ENCODE measurements at places on chromosomes 5 and 9.

DNA sequence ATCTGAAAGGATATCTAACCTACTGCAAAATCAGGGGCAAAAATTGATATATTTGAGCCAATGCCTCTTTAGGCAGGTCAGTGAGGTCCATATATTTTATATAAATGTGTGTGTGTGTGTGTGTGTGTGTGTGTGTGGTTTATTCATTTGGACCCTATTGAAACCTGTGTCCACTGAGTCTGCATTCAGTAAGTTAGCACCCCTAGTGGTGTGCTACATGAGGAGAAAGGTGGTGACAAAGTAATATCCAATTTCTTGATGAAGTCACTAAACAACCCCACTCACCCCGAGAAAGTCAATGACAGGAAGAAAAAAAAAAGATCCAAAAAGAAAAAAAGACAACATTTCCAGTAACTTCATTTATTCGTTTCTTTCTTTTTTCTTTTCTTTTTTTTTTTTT is 4.1 kb downstream of the FBXW11 start:
- DNase-seq = no peak

DNA sequence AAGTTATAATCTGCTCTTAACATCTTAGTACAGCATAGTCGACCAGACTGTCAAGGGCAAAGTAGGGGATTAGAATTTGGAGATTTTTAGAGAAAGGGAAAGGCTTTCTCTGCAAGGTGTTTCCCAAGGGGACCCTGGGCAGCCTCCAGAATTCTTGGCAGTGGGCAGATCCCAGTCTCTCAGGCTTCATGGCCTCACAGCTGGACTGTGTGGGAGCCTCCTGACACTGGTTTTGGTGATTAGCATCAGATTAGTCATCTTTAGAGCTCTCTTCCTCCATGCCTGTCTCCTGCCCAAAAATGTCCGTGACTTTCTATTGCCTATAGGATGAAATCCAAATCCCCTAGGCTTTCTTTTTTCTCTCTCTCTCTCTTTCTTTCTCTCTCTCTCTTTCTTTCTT is 370.7 kb downstream of the ZSWIM6 start:
- DNase-seq = no peak

- no peak for DNase-seq
These were observed 115.8 kb downstream of the DRD1 start for GRCh38 chr5:175328176-175328575.

GRCh38 chr5:126468091-126468490 is 44.9 kb downstream of the GRAMD2B start:
- DNase-seq = no peak

DNA sequence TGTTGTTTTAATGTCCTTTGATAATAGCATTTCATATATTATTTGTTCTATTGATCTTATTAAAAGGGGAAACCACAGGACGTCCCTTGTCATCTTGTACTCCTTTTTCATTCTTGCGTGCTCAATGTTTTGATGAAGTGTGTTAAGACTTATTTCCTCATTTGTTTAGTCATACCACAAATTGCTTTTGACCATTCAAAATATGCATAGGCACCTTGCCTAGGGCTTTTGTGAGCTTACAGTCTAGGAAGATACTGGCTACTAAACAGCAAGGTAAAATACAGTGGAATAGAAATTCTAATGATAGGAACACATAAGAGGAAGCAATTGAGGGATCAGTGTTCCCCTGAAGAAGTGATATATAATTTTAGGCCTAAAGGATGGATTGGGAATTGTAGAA is 190.3 kb downstream of the WDR70 start:
- no peak for DNase-seq

GRCh38 chr5:73892806-73893205 is 266.8 kb downstream of the ARHGEF28 start:
- no peak for DNase-seq

- no peak for DNase-seq
These were observed 149.6 kb downstream of the ADAMTS12 start for GRCh38 chr5:33742181-33742580.

GRCh38 chr9:12748016-12748415 is 26.8 kb upstream of the LURAP1L start:
- no peak for DNase-seq

DNA sequence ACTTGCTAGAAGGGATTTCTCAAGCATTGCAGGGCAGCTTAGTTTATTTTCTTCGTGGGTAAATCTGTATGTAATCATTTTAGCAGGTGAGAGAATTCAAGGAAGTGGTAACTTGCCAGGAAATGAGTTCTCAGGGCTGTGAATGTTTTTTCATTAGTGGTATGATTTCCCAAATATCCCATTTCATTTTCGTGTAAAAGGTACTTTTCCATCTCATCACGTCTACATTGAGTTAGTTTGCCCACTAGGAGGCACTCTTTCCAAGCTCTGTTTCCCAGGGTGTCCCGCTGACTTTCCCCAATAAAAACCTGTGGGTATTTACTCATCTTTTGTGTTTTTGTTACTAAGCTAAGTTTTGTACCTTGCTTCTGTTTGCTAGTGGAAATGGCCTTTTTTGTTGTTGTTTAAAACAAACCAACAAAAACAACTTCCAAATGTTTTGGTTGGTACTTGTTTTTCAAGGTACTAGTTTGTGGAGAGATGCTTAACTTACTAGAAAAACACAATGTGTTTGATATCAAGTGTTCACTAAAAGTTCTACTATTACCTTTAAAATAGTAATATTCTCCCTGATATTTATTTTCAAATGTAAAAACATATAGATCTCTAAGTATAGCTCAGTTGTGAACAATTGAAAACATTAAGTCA is 373.6 kb downstream of the ADGRV1 start:
- DNase-seq = no peak

DNA sequence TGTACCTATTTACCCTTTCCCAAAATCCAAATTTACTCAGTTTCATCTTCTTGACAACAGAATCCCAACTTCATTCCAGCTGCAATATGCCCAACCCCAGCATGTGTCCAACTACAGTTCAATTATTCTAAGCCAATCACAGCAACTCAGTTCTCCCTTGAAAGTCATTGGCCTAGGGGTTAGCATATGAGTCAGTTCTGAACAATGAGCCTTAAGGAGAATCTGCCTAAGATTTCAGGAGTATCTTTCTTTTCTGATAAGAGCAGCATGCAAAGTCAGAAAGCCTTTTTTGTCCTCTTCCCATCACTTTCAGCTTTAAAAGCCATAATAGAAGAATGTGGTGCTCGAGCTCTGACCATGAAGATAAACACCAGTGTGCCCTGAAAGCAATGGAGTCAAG is 44.4 kb upstream of the RASGRF2 start:
- DNase-seq = no peak

DNA sequence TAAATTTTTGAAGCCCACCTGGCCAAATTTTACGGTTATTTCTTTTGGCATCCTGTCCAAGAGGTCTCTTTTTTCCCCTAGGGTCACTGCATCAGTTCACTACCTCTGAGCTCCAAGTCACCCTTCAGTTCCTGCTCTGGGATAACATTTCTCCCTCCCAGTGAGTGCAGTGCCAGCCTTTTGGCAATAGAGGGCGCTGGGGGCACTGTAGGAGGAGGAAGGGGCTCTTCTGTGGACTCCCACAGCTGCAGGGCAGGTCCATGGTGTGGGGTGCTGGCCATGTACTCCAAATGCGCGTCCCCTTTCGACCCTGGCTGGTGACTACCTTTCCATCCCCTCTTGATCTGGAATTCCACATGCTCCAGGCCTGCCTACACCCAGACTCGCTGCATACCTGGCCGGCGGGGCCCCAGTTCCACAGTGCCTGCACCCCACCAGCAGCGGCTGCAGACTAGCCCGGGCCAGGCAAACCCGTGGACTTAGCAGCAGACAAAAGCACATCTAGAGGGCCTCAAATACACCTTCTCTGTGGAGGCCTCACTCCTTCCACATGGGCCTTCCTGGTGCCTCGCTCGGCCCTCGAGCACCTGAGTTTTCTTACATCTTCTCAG is 20.3 kb upstream of the NINJ1 start:
- DNase-seq = no peak

Measured in C1 segment of cervical spinal cord (tissue), 14 donors.